Ovary (tissue), 10 donors: ENCODE measurements at places on chromosomes 3 and 15. TPM values are rescaled to one million over a fixed set of nuclear protein-coding genes. Genes with fewer than 3 reads are reported as not detected.

GRCh38 chr3:23830869-23831484 lies 25.2 kb downstream of the UBE2E1 start:
- no peak overlapping the region for H3K4me3 ChIP-seq
- DNase-seq = no peak
- H3K4me1 ChIP-seq = peaks cover 8% of the 10 kb centered on the region
- H3K27me3 ChIP-seq = no peaks in the 10 kb centered on the region

DNA sequence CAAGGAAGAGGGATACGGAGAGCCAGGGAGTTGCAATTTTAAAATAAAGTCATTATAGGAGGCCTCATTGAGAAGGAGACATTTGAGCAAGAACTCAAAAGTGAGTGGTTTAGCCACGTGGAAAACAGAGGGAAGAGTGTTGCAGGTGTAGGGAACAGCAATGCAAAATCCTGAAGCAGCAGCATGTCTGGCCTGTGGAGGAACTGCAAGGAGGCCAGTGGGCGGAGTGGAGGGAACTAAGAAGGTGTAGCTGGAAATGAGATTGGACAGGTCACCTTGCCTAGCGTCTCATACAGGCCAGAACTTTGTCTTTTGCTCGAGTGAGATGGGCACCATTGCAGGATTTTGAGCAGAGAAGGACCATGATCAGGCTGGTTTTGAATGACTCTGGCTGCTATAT lies 34.9 kb downstream of the SAXO2 start:
- H3K4me3 ChIP-seq = no peak overlapping the region
- no peak for DNase-seq
- H3K27ac ChIP-seq = no peak overlapping the region
- H3K36me3 ChIP-seq = no peaks in the 10 kb centered on the region

GRCh38 chr3:192091831-192092230 lies 630.9 kb downstream of the PYDC2 start:
- H3K4me1 ChIP-seq = no peaks in the 10 kb centered on the region
- no peak overlapping the region for H3K27ac ChIP-seq
- no peak overlapping the region for H3K4me3 ChIP-seq
- no peak for DNase-seq

DNA sequence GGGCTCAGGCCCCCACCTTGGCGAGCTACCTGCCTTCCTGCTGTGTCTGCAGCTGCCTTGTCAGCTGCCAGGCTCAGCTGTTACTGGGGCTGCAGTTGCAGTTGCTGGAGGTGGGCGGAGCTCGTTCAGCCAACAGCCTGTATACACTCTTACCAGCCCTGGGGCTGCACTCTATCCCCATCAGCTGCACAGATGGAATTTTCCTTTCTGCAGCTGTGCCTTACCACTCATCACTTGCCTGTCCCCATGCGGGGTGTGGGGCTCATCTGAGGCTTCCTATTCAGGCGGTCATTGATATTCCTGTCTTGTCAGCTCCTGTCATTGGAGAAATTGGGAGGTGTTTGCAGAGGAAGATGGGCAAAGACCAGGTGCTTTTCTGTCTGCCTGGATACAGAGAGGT lies 9.1 kb upstream of the SYN2 start:
- no peaks in the 10 kb centered on the region for H3K27me3 ChIP-seq
- no peaks in the 10 kb centered on the region for H3K36me3 ChIP-seq
- no peak for DNase-seq

- H3K36me3 ChIP-seq = no peaks in the 10 kb centered on the region
- DNase-seq = no peak
- H3K4me3 ChIP-seq = no peak overlapping the region
- H3K4me1 ChIP-seq = no peaks in the 10 kb centered on the region
These were observed 16.7 kb upstream of the MYH15 start for GRCh38 chr3:108527109-108527508.

DNA sequence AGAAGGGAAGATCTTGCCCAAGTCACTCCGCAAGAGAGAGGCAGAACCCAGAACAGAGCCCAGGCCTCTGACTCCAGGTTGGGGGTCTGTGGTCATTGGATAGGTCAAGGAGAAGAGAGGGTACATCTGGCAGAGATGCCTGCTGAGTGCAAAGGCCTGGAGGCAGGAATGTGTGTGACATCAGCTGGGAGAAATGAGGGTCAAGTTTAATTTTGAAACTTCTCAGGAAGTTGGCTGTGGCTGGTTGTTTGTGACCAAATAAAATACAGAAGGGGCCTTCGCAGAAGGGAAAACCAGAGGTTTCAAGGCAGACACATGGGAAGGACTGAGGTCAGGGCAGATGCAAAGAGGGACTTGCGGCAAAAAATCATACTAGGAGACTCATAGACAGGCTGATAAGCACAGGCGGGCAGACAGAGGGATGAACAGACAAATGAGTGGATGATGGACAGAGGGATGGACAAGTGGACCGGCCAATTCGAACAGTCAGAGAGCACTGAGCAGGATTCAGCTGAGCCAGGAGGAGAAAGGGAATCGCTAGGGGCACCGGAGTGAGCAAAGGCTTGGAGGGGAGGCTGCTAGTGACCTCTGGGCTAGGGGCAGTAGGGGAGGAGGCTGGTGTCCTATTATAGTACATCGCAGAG lies 28.8 kb upstream of the CACNA2D2 start:
- no peaks in the 10 kb centered on the region for H3K27me3 ChIP-seq
- no peaks in the 10 kb centered on the region for H3K4me1 ChIP-seq
- H3K36me3 ChIP-seq = no peaks in the 10 kb centered on the region
- H3K4me3 ChIP-seq = no peak overlapping the region
- H3K27ac ChIP-seq = no peak overlapping the region
- DNase-seq = no peak

DNA sequence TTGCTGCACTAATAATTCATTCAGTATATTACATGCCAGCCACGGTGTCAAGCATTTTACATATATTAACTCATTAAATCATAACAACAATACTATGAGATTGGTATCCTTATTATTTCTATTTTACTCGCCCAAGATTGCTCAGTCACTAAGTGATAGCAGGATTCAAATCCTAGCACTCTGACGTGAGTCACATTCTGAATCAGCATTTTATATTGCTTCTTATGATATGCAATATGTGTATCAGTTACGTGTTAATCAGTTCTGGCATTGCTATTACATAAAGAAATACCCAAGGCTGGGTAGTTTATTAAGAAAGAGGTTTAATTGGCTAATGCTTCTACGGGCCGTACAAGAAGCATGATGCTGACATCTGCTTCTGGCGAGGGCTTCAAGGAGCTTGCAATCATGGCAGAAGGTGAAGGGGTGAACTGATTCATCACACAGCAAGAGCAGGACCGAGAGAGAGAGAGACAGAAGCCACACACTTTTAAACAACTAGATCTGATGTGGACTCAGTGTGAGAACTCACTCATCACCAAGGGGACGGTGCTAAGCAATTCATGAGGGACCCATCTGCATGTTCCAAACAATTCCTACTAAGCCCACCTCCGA lies 166.5 kb upstream of the TMCO5A start:
- H3K36me3 ChIP-seq = no peaks in the 10 kb centered on the region
- H3K4me3 ChIP-seq = no peak overlapping the region
- no peaks in the 10 kb centered on the region for H3K4me1 ChIP-seq
- no peak for DNase-seq
- no peak overlapping the region for H3K27ac ChIP-seq

GRCh38 chr15:31407851-31408250 lies 81.2 kb downstream of the KLF13 start:
- H3K27me3 ChIP-seq = no peaks in the 10 kb centered on the region
- DNase-seq = no peak
- no peak overlapping the region for H3K4me3 ChIP-seq
- no peaks in the 10 kb centered on the region for H3K4me1 ChIP-seq
- no peak overlapping the region for H3K27ac ChIP-seq
- H3K36me3 ChIP-seq = no peaks in the 10 kb centered on the region

DNA sequence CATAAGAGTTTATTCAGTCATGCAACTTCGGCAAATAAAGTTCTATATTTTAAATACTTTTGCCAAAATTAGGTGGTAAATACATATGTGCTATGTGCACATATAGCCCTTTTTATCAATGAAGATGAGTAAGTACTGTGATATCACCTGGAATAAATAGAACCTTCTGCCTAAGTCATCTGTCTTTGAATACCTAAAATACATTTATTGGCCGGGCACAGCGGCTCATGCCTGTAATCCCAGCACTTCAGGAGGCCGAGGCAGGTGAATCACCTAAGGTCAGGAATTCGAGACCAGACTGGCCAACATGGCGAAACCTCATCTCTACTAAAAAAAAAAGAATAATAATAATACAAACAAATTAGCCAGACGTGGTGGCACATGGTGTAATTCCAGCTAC lies 73.8 kb upstream of the FLNB start:
- no peaks in the 10 kb centered on the region for H3K27me3 ChIP-seq
- H3K4me1 ChIP-seq = peaks cover 3% of the 10 kb centered on the region
- H3K36me3 ChIP-seq = no peaks in the 10 kb centered on the region
- no peak overlapping the region for H3K4me3 ChIP-seq

- H3K36me3 ChIP-seq = no peaks in the 10 kb centered on the region
- H3K4me3 ChIP-seq = no peak overlapping the region
- H3K4me1 ChIP-seq = peaks cover 15% of the 10 kb centered on the region
- H3K27me3 ChIP-seq = no peaks in the 10 kb centered on the region
- H3K27ac ChIP-seq = no peak overlapping the region
These were observed 5.0 kb downstream of the MEX3B start for GRCh38 chr15:82040862-82041261.

GRCh38 chr3:195447201-195447600 lies 4.4 kb upstream of the ACAP2 start:
- H3K36me3 ChIP-seq = no peaks in the 10 kb centered on the region
- no peak overlapping the region for H3K27ac ChIP-seq
- no peak overlapping the region for H3K4me3 ChIP-seq
- no peaks in the 10 kb centered on the region for H3K27me3 ChIP-seq

GRCh38 chr3:185916042-185916833 lies 21.6 kb downstream of the TRA2B start:
- no peaks in the 10 kb centered on the region for H3K36me3 ChIP-seq
- no peak for DNase-seq
- H3K4me3 ChIP-seq = no peak overlapping the region
- H3K27me3 ChIP-seq = no peaks in the 10 kb centered on the region
- no peak overlapping the region for H3K27ac ChIP-seq

GRCh38 chr15:41801850-41802455 lies 25.9 kb upstream of the JMJD7 start:
- no peak for DNase-seq
- H3K4me3 ChIP-seq = no peak overlapping the region
- H3K36me3 ChIP-seq = no peaks in the 10 kb centered on the region
- no peak overlapping the region for H3K27ac ChIP-seq
- no peaks in the 10 kb centered on the region for H3K27me3 ChIP-seq

Gene NAALADL2
- total RNA-seq = 29.3 TPM

DNA sequence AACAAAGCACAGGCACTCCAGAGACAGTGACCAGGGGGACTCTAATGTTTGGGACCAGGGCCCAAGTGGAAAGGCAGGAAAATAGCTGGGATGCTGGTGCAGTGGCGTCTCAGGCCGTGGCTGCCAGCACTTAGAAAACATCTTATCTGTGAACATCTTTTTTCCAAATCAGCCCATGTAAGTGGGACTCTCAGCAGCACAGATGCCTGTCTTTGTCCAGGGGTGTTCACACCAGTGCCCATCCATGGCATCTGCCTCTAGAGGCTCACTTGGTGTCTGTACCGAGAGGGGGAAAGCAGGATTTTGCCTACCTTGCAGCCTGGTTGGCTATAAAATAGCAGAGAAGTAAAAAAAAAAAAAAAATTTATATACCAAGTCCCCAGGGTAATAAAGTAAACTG lies 26.7 kb downstream of the SLC12A8 start:
- H3K36me3 ChIP-seq = no peaks in the 10 kb centered on the region
- H3K4me3 ChIP-seq = no peak overlapping the region
- H3K4me1 ChIP-seq = peaks cover 1% of the 10 kb centered on the region
- no peak for DNase-seq
- no peaks in the 10 kb centered on the region for H3K27me3 ChIP-seq
- H3K27ac ChIP-seq = no peak overlapping the region

GRCh38 chr3:134641671-134642300 lies 9.0 kb downstream of the KY start:
- DNase-seq = no peak
- H3K27ac ChIP-seq = no peak overlapping the region
- no peaks in the 10 kb centered on the region for H3K4me1 ChIP-seq
- H3K27me3 ChIP-seq = no peaks in the 10 kb centered on the region
- H3K36me3 ChIP-seq = no peaks in the 10 kb centered on the region

Gene CYP8B1
- not detected for total RNA-seq

GRCh38 chr3:69871868-69872267 lies 127.7 kb upstream of the SAMMSON start:
- H3K4me3 ChIP-seq = no peak overlapping the region
- H3K36me3 ChIP-seq = no peaks in the 10 kb centered on the region
- H3K27ac ChIP-seq = no peak overlapping the region
- no peaks in the 10 kb centered on the region for H3K27me3 ChIP-seq
- DNase-seq = no peak

Gene GASK1A
- total RNA-seq = 41.3 TPM

Gene COL6A5
- not detected for total RNA-seq

- no peak for DNase-seq
- H3K4me3 ChIP-seq = no peak overlapping the region
- H3K27me3 ChIP-seq = no peaks in the 10 kb centered on the region
- H3K27ac ChIP-seq = no peak overlapping the region
- H3K4me1 ChIP-seq = peaks cover 3% of the 10 kb centered on the region
These were observed 10.9 kb upstream of the FAM107A start for GRCh38 chr3:58588030-58588614.

DNA sequence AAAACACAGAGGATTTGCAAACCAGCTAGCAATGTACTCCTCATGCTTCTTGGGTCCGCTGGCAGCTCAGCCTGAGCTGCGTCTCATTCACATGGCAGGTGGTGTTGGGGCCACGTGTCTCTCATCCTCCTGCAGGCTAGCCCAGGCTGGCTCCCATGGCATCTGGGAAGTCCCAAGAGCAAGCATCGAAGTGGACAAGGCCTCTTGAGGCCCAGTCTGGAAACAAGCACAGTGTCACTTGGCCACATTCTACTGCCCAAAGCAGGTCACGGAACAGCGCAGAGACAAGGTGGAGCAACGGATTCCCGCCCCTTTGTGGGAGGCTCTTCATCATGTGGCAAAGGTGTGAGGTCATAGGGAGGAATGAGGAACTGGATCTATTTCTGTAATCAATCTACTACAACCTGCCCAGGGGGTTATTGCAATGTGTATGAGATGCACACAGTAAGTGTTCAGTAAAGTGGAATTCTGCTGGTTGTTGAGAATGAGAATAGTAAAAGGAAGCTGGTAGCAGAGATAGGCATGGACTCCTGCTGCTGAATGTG lies 128.3 kb downstream of the TPRA1 start:
- no peak overlapping the region for H3K4me3 ChIP-seq
- H3K4me1 ChIP-seq = peaks cover under 1% of the 10 kb centered on the region

GRCh38 chr15:40430271-40430805 lies 10.4 kb upstream of the BAHD1 start:
- H3K36me3 ChIP-seq = no peaks in the 10 kb centered on the region
- no peak overlapping the region for H3K4me3 ChIP-seq
- H3K27ac ChIP-seq = no peak overlapping the region
- no peaks in the 10 kb centered on the region for H3K4me1 ChIP-seq
- no peaks in the 10 kb centered on the region for H3K27me3 ChIP-seq

GRCh38 chr3:46882377-46883053 lies 5.0 kb downstream of the PTH1R start:
- peak; percentile 71 for DNase-seq
- H3K36me3 ChIP-seq = no peaks in the 10 kb centered on the region
- peak overlapping the region; percentile 61 for H3K27ac ChIP-seq
- no peaks in the 10 kb centered on the region for H3K27me3 ChIP-seq

Gene SH2D7
- total RNA-seq = not detected
